ENCODE measurements at places on chromosomes 16 and 17.

DNA sequence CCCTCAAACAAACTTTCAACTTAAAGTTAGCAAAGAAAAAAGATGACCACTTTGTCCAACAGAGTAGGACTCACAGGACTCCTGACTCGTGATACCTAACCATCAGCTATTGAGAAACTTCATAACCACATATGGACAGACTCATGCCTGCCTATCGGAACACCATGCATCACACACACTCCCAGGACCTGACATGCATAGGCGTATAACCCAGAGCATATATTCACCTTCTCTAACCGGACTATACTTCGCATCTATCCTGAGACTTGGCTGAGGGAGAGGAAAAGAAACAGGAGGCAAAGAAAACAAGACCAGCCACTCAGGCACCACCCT lies 2.2 kb downstream of the PIP4K2B start:
- DNase-seq, result no peak

GRCh38 chr16:89365044-89365467 lies 125.3 kb downstream of the ANKRD11 start:
- no peak for DNase-seq

- DNase-seq, result no peak
Measured at GRCh38 chr17:43224146-43224705, 4.2 kb downstream of the CCDC200 start.

DNA sequence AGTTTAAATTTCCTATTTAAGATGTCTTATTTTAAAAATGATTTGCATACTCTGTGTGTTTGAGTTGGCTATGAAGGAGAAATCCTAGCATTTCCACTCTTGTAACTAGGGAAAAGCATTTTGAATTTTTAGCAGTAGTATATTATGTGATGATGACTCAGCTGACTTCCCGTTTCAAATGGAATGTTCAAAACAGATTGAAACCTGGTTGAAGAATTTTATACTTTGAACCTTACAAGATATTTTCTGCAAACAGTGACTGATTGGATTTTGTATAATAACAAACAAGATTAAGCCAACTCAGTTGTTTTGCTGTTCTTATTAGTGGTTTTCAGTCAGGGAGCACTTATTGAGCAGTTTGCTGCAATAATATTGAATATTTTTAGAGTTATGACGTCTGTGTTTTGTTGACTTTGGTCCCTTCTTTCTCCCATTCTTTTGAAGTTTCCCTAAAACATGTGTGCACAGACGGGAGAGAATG lies 8.0 kb downstream of the TNRC6A start:
- no peak for DNase-seq

DNA sequence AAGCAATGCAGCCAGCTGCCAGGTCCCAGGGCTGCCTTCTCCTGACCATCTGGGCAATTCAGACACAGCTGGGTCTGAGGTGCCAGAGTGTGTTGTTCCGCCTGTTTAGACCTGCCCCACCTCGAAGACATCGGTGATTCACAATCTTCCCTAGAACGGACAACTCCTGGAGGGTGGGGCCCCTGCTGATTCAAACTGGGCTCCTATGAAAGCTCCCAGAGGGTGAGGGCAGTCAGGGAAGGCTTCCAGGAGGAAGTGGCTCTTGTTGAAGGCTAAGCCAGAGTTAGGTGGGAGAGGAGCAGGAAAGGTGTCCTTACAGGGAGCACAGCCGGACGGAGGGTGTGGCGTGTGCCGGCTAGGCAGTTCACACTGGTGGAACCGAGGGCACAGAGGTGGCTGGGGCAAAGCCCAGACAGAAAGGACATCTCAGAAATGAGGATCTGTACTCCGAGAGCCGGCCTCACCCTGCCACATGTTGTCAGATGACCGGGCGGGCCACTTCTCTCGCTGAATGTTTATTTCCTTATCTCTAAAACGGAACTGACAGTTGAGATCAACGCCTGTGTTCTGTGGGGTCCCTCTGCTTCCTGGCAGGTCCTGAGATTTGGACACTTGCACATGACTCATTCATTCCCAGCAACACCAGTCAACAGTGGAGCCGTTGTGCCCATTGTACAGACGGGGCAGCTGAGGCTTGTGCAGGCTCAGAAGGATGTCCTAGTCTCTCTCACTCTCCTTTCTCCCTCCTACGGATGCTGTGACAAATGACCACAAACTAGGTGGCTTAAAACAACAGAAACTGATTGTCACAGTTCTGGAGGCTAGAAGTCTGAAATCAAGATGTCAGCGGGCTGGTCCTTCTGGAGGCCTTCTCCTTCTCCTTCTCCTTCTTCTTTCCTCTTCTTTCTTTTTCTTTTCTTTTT lies 26.9 kb upstream of the LITAF start:
- DNase-seq, result no peak

DNA sequence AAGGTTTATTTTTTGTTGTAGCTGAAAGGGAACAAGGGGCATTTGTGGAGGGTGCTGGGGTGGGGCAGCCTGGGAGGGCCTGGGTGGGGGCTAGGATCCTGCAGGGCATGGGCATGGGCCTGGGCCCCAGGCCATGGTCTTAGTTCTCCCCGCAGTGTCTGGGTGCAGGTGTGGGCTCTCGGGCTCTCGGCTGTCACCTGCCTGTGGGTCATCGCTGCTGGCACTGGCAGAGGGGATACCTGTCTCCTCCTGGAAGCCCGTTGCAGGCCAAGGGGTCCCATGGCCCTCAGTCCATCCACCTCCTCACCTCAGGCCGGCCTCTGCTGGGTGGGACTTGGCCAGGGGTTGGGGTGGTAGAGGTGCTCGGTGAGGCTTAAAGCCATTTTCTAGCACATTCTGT lies 30.3 kb downstream of the TSC2 start:
- DNase-seq, result no peak
